ENCODE measurements at places on chromosomes 13 and 19.

- no peak for DNase-seq
These were observed 41.7 kb upstream of the WDFY2 start for GRCh38 chr13:51542346-51543242.

DNA sequence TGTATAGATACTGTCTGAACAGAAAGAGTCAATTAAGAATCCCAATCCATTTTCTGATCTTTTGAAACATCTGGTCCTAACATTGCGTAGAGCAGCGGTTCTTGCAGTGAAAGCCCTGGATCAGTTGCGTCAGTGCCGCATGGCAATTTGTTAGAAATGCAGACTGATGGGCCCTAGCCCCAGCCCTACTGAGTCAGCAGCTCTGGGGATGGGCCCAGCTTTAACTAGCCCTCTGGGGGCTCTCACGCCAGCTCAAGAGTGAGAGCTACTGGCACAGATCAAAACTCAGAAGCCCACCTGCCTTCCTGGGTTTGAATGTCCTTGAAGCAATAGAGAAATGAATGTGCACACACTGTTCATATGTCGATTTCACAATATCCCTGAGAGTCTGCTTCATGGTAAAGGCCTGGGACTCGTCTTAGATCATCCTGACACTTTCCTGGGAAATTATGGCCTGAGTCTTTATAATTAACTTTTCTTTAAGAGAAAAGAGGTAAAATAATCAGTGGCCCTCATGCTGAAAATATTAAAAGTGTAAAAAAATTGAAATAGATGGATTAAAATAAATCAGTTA, 206.8 kb upstream of the TMTC4 start:
- no peak for DNase-seq

- DNase-seq = no peak
These were observed 5.4 kb upstream of the VSTM2B start for GRCh38 chr19:29520390-29520789.

DNA sequence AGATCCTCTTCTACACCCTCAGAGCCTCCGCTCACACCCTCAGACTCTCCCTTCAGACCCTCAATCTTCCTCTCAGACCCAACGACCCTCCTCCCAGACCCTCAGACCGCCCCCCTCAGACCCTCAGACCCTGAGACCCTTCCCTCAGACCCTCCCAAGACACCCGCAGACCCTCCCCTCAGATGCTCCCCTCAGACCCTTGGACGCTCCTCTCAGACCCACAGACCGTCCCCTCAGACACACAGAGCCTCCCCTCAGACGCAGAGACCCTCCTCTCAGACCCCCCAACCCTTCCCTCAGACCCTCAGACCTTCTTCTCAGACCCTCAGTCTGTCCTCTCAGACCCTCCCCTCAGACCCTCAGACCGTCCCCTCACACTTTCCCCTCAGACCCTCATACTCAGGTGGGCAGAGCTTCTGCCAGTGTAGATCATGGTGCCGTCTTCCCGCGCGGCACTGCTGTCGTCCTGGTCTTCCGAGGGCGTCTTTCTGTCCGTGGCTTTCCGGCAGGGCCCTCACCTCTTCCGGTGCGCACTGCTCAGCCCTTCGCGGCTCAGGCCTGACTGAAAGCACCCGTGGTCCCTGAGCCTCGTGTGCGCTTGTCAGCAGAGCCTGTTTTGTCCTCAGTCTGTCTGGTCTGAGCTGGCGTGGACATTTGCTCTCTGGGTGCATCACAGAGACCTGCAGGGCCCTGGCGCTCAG, 18.9 kb upstream of the TFDP1 start:
- DNase-seq = no peak

DNA sequence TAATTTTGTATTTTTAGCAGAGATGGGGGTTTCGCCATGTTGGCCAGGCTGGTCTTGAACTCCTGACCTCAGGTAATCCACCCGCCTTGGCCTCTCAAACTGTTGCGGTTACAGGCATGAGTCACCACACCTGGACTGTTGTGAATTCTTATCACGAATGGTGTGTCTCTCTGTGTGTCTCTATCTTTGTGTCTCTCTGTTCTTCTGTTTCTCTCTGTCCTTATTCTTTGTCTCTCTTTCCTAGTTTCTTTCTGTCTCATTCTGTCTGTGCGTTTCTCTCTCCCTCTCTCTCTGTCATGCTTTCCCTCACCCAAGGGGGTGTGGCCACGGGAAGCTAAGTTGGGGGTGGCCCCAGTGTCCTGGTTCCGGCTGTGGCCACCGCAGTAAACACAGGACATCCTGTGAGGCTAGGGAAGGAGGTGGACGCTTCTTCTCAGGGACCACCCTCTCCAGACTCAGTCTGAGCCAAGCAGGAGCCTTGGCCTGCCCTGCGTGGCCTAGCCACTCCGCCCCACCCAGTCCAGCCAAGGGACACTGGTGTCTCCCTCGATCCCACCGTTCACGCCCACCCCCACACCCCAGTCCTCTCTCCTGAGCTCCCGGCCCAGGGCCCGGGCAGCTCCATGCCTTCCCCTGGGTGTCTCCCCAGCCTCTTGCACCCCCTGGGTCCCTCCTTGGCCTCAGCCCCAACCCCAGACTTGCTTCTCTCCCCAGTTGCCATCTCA, 3.9 kb upstream of the PRX start:
- no peak for DNase-seq

GRCh38 chr13:35881360-35881759, 249.8 kb downstream of the DCLK1 start:
- no peak for DNase-seq

GRCh38 chr13:98875146-98875729, 102.6 kb downstream of the DOCK9 start:
- DNase-seq = no peak

DNA sequence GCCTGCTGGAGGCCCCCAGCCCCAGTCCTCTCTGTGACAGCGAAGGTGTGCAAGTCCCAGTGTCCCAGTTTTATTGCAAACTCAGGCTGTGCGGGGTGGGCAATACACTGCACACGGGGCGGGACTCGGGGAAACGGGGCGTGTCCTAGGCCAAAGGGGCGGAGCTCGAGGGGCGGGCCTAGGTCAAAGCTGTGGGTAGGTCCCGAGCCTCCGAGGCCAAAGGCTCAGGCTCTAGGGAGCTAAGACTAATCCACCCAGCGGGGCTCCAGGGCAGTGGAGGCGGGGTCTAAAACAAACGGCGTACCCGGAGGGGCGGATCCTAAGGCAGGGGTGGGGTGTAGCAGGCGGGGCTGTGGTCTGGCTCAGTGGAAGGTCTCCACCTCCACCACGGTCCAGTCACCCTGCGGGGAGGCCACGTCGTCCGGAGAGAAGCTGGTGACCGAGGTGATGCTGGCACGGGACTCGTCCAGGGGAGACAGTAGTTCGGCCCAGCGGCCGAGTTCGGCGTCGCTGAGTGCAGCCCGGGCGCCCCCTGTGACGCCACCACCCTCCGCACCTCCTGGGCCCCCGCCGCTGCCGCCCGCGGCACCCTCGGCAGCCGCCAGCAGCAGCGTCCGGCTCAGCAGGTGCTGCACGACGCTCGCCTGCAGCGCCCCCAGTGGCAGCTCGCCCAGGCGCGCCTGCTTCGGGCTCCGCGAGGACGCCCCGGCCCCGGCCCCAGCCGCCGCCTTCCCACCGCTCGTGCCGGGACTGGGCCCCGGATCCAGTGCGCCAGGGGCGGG, 5.3 kb downstream of the PRR36 start:
- DNase-seq = no peak

- DNase-seq = no peak
These were observed 8.6 kb upstream of the CDX2 start for GRCh38 chr13:27977476-27978300.

- no peak for DNase-seq
These were observed 201.9 kb downstream of the RFC3 start for GRCh38 chr13:34019870-34020269.

- no peak for DNase-seq
These were observed 91.4 kb downstream of the IRS2 start for GRCh38 chr13:109694972-109695371.

GRCh38 chr19:10454267-10454666, 33.9 kb downstream of the PDE4A start:
- no peak for DNase-seq

GRCh38 chr13:36973009-36973408, 26.1 kb downstream of the ALG5 start:
- DNase-seq = no peak

DNA sequence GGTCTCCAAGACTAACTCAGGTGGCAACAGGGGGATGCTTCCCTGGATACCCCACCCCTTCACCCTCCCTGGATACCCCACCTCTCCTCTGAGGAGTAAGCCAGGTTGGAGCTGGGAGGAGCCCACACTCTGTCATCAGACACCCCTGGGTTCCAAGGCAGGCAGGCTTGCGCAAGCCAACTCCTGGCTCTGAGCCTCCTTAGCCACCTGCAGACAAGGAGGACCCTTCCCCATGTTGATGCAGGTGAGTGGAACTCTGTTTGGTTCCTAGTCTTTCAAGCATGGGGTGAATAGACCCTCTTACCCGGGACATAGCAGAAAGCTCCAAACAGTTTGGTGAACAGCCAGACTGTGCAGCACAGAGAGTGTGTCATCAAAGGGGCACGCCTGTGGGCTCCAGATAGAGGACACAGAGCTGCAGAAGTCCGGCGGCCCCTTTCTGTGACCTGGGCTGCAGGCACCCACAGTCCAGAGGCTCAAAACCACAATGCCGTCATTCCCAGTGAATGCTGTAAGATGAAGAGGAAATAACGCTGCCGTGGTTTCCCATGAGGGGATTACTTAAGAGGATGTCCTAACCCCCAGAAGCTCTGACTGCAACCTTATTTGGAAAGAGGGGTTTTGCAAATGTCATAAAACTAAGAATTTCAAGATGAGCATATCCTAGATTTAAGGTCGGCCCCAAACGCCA, 12.1 kb upstream of the HAS1 start:
- DNase-seq = no peak

DNA sequence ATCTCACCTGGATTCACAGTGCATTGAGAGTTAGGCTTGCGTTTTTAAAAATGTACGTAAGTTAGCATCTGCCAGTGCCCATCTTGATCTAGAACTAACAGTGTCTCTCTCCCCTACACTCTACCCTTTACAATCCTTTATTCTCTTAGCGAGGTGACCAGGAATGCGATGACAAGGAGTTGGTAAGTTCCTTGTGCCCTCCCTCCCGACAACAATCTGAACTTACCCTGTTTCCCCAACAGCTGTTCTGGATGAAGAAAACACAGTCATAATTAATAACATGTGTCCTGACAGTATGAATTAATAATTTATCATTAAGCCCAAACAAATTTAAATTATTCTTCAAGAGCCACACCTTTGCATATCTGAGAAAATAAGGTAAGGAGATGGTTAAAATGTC, 6.3 kb downstream of the TSHZ3 start:
- DNase-seq = no peak

- DNase-seq = no peak
These were observed 948.4 kb downstream of the UQCRFS1 start for GRCh38 chr19:28264556-28264955.

GRCh38 chr19:13053761-13054625, 48.7 kb downstream of the LYL1 start:
- DNase-seq = no peak

DNA sequence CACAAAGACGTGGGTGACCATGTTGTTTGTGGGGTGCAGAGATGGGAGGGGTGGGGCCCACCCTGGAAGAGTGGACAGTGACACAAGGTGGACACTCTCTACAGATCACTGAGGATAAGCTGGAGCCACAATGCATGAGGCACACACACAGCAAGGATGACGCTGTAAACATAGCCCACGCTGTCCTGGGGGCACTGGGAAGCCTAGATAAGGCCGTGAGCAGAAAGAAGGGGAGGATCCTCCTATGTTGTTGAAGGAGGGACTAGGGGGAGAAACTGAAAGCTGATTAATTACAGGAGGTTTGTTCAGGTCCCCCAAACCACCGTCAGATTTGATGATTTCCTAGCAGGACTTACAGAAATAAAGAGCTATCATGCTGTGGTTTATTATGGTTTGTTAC, 5.6 kb downstream of the KLK2 start:
- DNase-seq = no peak

- DNase-seq = no peak
These were observed 22.0 kb upstream of the RAP2A start for GRCh38 chr13:97411984-97412383.

- no peak for DNase-seq
These were observed 15.5 kb downstream of the MKNK2 start for GRCh38 chr19:2035590-2035991.

DNA sequence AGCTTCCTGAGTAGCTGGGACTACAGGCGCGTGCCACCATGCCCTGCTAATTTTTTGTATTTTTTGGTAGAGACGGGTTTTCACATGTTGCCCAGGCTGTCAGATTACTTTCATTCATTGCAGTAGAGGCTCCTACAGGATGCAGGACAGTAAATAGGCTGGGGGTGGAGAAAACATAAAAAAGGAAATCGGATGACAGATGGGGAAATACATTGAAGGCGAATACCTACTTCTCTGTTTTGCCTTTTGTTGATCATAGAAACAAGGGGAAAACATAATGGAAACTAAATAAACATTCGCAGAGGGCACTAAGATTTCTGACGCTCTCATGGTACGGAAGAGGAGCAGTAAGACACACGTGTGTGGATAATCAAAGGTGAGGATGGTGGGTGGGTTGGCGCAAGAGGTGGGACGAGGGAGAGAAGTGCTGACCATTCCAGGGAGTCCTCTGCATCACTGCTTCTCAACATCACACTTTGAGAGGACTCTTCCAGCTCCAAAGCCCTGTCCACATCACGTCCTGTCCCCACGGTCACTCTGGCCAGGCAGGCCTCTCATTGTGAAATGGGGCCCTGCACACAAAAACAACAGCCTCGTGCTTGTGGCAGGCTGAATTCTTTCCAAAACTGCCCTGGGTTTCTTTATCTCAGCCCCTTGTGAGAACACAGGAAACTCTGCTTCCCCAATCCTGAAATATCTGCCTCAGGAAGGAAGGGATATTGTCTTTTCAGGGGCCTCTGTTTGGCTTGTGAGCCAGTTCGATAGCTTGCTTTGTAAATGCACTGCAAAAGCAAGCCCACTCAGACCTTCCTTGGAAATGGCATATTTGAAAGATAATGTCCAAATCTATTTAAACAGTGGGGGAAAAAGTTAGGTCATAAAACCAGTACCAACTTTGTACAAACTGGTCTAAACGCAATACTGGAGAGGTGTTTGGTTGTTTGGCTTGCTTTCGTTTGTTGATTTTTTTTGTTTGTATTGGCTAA, 188.5 kb downstream of the FOXO1 start:
- DNase-seq = no peak

DNA sequence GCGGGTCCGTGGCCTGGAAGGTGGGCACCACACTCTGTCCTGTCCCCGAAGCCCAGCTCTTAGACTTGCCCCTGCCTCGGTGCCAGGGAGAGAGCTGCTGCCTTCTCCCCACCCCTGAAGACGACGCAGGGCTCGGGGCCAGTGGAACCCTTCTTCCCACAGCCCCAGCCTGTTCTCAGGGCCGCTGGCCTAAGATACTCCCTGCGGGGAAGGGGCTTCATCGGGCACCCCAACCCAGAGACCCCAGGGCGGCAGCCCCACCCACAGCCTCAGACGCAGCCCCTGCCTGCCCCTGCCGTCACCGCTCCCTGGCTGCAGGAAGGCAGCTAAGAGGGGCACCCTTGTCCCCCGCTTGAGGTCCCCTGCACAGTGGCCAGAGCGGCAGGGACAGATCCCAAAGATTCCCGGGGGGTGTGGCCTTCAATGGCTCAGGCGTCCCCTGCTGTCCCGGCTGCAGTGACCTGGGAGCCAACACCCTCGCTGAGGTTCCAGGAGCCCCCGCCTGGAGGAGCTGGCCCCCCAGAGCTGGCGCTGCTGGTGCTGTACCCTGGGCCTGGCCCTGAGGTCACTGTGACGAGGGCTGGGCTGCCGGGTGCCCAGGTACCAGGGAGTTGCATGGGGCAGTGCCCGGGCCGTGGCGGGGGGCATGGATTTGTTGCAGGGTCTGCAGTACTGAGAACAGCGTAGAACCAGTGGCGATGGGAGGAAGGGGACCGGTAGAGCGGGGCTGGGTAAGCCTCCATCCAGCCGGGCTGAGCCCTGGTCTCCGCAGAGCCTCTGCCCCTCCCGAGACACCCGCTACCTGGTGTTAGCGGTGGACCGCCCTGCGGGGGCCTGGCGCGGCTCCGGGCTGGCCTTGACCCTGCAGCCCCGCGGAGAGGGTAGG, 1.0 kb downstream of the AMH start:
- no peak for DNase-seq

All from SK-N-MC (cell line).